ENCODE measurements at places on chromosomes 1 and 21.

DNA sequence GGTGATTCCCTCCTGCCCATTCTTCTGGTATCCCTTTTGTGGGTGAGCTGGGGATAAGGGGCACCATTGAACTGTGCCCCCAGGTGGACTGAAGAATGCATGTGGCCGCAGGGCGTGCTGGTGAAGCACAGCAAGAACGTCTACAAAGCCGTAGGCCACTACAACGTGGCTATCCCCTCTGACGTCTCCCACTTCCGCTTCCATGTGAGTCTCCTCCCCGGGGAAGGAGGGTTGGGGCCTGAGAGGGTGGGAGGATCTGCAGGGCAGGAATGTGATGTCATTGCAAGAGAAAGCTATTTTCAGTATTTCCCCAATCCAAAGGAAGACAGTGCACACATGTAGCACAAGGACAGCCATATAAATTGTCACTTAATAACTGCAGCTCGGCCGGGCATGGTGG is 7.5 kb upstream of the KPNA6 start:
- no peak for DNase-seq

- no peak for DNase-seq
Observed at GRCh38 chr1:21451981-21452411, 12.1 kb downstream of the NBPF3 start.

GRCh38 chr1:197557302-197557701 is 218.0 kb downstream of the DENND1B start:
- DNase-seq, result no peak

DNA sequence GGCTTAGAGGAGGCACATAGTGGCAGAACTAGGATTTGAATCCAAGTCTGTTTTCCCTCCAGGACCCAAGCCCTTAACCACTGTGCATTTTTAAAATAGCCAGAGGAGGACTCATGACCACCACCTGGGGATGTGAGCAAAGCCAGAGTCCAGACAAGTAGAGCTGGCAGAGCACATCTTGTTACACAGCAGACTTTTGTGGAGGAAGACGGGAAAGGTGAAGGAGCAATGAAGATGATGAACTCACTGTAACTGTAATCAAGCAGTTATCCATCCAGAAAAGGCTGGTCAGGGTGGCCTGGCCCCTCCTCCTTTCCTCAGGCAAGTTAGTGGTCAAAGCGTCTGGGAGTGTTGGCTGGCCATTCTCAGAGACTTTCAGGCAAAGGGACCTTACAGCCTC is 50.9 kb downstream of the SLC44A3 start:
- DNase-seq, result peak; percentile 49

DNA sequence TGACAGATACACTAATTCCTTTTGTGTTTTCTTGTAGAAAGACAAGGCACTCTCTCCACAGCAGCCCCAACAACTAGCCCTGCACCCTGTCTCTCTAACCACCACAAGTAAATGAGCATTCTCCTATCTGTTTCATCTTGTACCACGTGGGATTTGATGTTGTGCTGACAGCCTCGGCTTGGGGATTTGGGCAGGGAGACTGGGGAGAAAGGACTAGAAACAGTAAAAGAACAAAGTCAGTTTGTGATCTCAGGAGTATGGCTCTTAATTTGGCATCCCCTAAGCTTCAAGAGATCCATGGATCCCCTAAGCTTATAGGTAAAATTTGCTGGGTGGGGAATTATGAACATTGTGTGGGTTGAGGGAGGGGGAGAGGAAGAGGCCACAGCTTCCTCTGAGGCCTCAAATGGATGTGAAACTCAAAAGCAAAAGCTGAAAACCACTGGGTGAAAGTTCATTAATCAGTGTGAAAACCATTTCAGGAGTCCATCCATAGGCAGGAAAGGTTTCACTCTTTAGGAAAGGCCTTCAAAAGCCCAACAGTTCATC is 3.1 kb downstream of the C1orf162 start:
- no peak for DNase-seq

DNA sequence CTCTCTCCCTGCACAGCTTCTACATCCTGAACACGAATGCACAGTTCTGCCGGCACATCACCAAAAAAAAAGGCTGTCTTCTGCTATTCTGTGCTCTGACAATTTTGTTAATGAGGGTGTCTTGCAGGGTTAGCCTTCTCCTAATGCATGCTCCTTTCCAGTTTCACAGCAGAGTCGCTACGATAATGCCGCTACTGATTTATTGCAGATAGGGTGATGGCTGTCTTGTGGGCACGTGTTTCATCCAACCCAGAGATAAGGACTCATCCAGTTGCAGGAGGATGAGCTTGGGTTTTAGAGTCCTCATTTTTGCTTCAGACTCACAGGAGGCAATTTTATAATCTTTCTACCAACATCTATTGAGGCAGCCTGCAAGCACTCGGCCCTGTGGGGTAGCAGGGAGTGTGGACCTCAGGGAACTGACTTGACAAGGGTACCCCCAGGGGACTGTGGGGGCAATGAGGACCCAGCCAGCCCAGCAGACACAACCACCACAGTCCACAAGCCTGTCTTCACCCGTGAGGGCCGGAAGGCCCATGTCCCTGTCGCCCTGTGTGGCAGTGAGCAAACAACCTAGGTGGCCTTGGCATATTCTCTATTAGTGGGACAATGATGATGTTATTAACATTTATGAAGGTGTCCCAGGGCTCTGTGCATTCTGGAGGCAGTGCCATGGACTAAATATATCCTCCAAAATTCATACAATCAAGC is 15.4 kb upstream of the UTS2 start:
- DNase-seq, result no peak
